Fibroblast of the conjunctiva (primary cell): ENCODE measurements at places on chromosomes 5 and 9.

GRCh38 chr9:76101075-76101474, 210.6 kb downstream of the PCSK5 start:
- no peak for DNase-seq

DNA sequence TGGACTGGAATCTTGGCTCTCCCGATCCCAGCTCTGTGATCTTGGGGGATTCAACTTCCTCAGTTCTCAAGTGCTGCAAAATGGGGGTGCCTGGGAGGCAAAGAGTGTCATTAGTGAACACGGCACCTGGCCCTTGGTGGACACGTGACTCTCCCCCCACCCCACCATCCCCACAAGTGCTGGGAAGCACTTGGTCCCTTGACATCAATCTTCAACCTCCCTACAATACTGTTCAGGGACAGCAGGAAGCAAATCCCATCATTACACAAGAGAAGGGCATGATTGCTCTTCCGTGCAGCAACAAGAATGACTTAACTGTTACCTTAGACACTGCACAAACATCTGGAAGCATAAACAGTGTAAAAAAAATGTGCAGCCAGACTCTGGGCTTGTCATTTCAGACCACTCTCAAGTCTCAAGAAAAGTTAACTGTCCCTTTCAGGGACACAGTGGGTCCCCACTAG, 61.4 kb downstream of the PSMB7 start:
- peak; percentile 27 for DNase-seq

- DNase-seq: no peak
Measured at GRCh38 chr9:73294336-73294735, 142.7 kb downstream of the ANXA1 start.

DNA sequence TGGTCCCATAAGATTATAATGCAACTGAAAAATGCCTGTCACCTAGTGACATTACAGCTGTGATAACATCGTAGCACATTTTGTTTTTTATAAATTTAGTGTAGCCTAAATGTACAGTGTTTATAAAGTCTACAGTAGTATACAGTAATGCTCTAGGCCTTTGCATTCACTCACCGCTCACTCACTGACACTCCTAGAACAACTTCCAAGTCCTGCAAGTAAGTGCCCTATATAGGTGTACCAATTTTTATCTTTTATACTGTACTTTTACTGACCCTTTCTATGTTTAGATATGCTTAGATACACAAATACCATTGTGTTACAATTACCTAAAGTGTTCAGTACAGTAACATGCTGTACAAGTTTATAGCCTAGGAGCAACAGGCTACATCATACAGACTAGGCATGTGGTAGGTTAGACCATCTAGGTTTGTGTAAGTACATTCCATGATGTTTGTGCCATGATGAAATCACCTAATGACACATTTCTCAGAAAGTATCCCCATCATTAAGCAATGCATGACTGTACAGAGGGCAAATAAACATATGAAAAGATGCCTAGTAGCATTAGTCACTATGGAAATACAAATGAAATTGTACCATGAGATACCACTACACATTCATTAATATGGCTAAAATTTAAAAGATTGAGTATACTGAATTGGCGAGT, 127.6 kb downstream of the TRPM6 start:
- peak; percentile 84 for DNase-seq

GRCh38 chr9:123033864-123034601, 566 bp downstream of the GPR21 start:
- no peak for DNase-seq

DNA sequence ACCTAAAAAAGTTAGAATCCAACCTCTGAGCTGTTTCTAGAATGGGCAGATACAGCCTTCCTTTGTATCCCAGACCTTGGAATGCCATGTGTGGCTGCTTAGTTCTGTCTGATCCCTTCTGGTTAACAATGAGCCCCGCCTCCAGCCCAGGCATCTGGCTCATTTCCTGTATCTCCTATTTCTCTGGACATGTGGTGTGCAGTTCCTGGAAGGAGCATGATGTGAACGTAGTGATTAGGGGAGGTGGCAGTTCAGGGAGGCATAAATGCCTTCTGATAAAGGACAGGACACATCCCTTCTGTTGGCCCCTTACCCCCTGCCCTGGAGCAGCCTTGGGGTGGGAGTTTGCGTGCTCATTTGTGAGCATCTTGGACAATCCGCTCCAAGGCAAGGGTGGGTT, 243.0 kb downstream of the ZSWIM6 start:
- DNase-seq: peak; percentile 17

DNA sequence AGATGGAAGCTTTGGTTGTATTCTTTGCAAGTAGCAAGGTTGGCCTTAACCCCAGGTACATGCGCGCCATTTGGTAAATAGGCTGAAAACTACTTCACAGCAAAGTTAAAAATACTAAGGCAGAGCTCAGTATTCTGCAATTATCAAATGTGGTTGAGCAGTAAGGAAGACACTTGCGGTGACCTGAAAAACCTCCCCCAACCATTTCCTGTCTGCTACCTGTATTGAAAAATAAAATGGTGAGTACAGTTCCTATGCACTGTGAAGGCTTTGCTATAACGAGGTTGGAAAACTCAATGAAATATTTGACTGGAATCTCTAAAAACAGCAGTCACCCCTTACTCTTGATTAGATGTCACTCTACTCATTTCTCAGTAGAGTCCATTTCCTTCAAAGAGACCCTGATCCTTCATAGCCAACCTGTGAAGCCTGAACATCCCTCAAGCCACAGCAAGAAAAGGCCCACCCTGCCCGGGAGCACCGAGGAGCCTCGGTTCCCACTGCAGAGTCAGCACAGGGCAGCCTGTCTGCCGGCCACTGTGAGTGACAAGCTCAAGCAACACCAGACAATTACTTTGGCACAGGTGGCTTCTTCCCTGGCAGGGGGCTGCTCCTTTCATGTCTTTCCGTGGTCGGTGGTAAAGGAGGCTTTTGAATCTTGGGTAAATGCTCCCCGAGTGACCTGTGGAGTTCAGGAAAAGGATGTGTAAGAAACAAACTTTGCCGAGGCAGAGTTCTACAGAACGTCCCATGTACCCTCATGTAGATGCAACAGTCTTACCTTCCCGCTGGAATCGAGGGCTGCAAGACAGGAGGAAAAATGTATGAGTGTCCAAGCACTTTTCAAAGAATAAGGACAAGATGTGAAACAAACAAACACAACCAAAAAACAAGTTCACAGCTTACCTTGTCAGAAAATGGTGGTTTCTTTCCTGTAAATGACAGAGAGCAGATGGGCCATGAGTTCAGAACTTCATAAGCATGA, 29.6 kb downstream of the C5orf58 start:
- DNase-seq: no peak

DNA sequence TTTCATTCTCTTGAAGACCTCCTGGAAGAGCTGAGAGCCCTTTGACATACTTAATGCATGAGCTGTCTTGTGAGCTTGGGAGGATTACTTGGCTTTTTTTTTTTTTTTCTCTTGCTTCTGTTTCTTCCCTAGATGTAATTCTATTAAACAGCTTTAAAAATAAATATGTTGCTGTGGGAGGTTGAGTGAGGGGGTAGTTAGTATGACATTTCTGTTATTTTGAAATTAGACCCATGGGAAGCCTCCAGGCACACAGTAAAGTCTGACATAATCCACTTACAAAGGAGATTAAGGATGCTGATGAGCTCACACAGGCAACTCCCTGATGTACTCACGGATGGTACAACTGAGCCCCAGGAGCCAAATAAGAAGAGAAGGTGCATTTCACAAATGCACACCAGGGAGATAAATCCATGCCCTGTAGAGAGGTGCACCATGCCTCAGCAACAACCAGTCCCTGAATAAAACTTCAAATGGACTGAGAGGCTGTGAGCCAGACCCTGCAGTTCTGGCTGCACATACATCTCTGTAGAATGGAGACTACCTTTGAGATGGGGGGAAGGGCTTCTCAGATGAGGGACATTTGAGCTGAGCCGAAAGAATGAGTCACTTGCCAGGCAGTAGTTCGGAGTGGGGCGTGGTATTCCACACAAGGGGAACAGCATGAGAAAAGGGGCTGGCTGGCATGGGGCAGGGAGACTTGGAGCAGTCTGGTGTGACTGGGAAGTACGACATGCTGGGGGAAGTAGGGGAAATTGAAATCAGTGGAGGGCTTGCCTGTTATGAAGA, 68.7 kb downstream of the ACTL7B start:
- DNase-seq: peak; percentile 17

DNA sequence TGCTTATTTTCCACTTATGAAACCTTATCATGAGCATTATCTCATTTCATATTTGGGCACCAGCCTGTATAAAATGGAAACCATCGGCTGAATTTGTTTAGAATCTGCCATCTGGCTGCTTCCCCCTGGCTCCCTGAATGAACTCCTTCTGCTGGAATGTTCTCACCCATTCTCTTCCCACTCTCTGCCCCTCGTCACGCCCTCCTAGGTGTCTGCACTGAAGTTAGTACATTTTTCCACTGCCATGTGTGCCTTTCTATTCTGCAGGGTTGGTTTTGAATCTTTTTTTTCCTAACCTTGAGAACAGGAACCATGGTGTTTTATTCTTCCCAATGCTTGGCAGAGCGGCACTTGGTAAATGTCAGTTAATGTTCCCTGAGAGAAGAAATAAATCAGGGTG, 359.7 kb downstream of the MLLT3 start:
- DNase-seq: no peak

DNA sequence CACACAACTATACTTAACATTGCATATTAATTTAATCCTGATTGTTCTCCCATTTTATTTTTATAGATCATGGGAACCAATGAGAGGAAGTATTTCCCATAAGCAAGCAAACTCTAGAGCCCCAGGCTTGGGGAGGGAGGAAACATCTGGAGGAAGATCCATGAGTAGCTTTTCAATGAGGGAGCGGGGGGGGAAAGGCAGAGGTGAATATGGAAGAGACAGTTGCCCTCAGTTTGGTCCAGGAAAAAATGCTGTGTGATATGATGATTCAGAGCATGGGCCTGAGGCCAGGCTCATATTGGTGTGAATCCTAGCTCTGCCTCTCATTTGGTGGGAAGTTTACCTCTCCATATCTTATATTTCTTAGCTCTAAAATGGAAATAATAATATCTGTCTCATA, 42.2 kb upstream of the ALDOB start:
- no peak for DNase-seq

DNA sequence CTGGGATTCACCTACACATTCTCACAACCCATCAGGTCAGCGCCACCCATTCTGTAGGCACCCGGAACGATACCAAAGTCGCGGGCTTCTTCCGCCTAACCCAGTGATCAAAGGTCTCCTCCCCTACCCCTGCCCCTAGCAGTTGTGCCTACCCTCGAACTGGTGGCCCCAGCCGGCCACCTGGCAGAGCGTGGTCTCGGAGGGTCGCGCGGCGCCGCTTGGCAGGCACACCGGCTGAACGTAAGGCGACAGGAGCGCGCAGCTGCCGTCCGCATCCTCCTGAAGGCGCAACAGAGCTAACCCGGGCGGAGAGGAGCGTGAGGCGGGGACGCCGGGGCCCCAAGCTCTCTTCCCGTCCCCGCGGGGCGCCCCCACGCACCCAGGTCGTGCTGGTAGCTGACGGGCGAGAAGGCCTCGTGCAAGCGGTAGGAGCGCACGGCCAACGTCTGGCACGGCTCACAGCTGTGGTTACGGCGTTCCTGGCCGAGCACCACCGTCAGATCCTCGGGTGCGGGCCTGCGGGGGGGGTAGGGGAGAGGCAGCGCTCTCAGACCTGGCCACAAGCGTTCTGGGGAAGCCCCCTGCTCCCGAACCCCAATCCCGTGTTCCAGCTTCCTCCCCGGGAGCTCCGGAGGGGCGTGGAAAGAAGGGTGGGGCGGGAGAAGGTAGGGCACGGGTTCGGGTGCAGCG, 2.8 kb upstream of the PFN3 start:
- no peak for DNase-seq

DNA sequence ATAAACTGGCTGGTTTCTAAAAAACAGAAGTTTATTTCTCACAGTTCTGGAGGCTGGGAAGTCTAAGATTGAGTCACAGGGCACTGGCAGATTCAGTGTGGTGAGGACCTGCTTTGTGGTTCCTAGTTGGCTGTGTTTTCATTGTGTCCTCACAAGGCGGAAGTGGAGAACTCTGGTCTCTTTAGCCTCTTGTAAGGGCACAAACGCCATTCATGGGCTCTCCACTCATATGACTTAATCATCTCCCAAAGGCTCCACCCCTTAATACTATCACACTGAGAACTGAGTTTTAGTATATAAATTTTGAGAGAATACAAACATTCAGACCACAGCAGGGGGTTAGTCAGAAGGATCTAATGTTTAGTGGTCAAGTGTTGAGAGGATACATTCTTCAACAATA, 208.2 kb downstream of the SEC61B start:
- no peak for DNase-seq

DNA sequence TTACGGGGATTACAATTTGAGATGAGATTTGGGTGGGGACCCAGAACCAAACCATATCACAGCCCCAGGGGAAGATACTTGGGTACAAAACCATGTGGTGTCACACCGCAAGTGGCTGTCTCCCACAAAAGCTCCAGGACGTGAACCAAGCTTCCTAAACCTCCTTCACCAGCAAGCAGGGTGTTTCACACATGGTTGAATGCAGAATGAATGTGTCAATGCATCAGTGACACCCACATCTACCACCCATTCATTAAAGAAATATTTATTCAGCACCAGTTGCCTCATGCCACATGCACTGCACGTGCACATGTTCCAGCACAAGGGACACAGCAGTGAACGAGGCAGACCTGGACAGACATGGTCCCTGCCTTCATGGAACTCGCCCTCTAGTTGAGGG, 70.9 kb upstream of the SPOCK1 start:
- no peak for DNase-seq
